Neural crest cell (in vitro differentiated cells): ENCODE measurements at places on chromosomes 7 and 10. TPM values are rescaled to one million over a fixed set of nuclear protein-coding genes. Genes with fewer than 3 reads are reported as not detected.

The PAX4 gene
- not detected in 2 replicates for total RNA-seq

DNA sequence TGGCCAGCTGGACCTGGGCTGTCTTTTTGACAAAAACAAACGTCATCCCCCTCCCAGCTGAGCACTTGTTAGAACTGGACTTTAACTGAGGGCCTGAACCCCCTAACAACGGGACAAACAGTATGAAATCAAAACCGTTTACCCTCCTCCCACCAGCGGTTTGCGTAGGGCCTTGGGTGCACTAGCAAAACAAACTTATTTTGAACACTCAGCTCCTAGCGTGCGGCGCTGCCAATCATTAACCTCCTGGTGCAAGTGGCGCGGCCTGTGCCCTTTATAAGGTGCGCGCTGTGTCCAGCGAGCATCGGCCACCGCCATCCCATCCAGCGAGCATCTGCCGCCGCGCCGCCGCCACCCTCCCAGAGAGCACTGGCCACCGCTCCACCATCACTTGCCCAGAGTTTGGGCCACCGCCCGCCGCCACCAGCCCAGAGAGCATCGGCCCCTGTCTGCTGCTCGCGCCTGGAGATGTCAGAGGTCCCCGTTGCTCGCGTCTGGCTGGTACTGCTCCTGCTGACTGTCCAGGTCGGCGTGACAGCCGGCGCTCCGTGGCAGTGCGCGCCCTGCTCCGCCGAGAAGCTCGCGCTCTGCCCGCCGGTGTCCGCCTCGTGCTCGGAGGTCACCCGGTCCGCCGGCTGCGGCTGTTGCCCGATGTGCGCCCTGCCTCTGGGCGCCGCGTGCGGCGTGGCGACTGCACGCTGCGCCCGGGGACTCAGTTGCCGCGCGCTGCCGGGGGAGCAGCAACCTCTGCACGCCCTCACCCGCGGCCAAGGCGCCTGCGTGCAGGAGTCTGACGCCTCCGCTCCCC, at the start of gene IGFBP1:
IGFBP1 (plus strand) TSS at position 304 of the 808 bp plus-strand sequence; CDS start at position 469, 165 bp downstream.
- H3K4me3 ChIP-seq: peak within 1 kb of the TSS; percentile 78
- H3K4me1 ChIP-seq: peaks cover 6% of the 10 kb centered on the region
- DNase-seq: peak; percentile 25
- no peak within 1 kb of the TSS for H3K27ac ChIP-seq
- peaks cover 62% of the 10 kb centered on the region for H3K27me3 ChIP-seq

The ABCB8 gene
- total RNA-seq: 42.3 and 43.5 TPM in 2 replicates

DNA sequence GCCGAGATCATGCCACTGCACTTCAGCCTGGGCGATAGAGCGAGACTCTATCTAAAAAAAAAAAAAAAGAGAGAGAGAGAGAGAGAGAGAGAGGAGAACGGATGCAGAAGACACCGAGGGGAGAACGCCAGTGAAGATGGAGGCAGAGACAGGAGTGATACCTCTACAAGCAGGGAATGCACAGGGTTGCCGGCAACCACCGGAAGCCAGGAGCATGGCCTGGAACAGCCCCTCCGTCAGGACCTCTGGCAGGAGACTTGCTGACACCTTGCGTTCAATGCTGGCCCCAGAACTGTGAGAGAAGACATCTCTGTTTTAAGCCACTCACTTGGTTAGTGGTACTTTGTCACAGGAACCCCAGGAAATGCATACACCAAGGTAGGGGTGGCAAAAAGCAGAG, 38.1 kb upstream of the DUSP5 start:
- DNase-seq: no peak
- peaks cover 54% of the 10 kb centered on the region for H3K4me1 ChIP-seq
- H3K36me3 ChIP-seq: no peaks in the 10 kb centered on the region
- no peak overlapping the region for H3K27ac ChIP-seq
- H3K27me3 ChIP-seq: no peaks in the 10 kb centered on the region

- peaks cover 8% of the 10 kb centered on the region for H3K27me3 ChIP-seq
- H3K27ac ChIP-seq: no peak overlapping the region
- no peaks in the 10 kb centered on the region for H3K4me1 ChIP-seq
- no peak overlapping the region for H3K4me3 ChIP-seq
- no peak for DNase-seq
- H3K36me3 ChIP-seq: no peaks in the 10 kb centered on the region
These were observed 48.3 kb upstream of the OCM2 start for GRCh38 chr7:98038321-98038720.

The HGF gene
- 0.05 and 0.14 TPM in 2 replicates for total RNA-seq

The GOT1 gene
- total RNA-seq: 30.8 and 37.8 TPM in 2 replicates

DNA sequence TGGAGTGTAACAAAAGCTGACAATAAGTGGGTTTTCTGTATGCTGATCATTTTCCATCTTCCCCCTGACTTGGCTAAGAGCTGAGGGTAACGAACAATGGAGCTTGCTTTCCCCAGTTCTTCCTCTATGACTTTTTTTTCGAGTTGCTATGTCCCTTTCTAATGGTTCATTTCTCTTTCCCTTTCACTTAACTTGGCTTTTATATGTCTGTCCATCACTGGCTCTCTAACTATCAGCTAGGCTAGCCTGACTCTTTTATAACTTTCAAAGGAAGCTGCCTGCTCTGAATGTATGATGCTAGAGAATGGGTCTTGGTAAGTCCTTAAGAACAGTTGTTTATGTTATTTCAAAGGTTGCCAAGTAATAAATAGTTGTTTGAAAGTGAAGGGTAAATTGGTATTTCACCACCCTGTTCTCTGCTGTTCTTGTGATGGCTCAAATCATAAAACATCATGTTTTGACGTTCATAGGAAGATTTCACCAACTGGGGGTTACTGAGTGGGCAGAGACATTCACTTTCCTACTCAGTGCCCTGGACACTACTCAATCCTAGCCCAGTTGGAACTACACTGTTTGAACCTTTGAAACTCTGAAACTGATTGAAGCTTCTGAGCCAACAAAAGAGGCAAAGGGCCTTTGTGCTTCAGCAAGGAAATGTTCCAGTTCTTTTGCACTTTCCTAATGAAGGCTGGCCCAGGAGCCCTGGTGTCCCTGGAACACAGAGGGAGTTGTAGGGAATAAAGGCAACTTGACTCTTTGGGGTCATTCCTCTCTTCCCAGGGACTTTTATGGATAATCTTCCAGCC, 85.4 kb upstream of the PHYHIPL start:
- peaks cover 32% of the 10 kb centered on the region for H3K4me1 ChIP-seq
- no peak for DNase-seq
- H3K4me3 ChIP-seq: no peak overlapping the region
- H3K36me3 ChIP-seq: no peaks in the 10 kb centered on the region

- H3K4me1 ChIP-seq: peaks cover 10% of the 10 kb centered on the region
- H3K36me3 ChIP-seq: no peaks in the 10 kb centered on the region
- H3K27ac ChIP-seq: no peak overlapping the region
- DNase-seq: no peak
- no peak overlapping the region for H3K4me3 ChIP-seq
These were observed 966 bp downstream of the MALRD1 start for GRCh38 chr10:19049567-19049966.

The PROSER2 gene
- 7.5 and 7.7 TPM in 2 replicates for total RNA-seq

DNA sequence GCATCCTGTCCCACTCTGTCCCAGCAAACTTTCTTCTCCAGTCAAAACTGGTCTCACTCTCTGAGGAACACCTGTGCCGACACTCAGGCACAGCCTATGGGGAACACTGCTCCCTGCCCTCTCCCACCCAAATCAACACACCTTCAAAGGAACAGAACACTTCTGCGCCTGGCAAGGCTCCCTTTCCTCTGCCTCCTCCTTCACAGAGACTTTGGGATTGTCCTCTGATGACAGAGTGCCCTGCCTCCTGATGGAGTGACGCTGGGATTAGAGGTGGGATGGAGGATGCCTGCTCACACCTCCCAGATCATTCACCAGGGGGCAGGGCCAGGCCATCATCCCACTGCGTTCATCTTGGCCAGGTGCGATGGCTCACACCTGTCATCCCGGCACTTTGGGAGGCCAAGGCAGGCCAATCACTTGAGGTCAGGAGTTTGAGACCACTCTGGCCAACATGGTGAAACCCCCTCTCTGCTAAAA, 26.5 kb downstream of the KLF6 start:
- peaks cover 25% of the 10 kb centered on the region for H3K4me1 ChIP-seq
- DNase-seq: no peak
- H3K4me3 ChIP-seq: no peak overlapping the region

DNA sequence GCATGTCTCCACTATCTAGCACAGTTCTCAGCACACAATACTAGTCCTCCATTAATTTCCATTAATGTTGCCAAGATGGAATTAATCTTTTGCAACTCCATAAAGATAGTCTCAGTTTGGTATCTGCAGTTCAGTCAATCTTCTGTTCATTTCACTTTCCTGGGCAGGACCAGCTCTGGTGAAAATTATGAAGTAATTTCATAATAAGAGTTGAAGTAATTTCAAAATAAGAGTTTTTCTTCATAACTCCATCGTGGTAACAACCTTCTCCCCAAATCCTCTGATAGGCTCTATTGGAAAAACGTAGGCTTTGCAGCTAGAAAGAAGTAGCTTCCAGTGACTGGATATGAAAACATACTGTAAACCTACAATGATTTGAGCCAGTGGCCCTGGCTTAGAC, 618.2 kb downstream of the TYW1 start:
- peaks cover 3% of the 10 kb centered on the region for H3K4me1 ChIP-seq
- no peak for DNase-seq
- peaks cover 10% of the 10 kb centered on the region for H3K27me3 ChIP-seq
- H3K27ac ChIP-seq: no peak overlapping the region
- no peak overlapping the region for H3K4me3 ChIP-seq
- H3K36me3 ChIP-seq: no peaks in the 10 kb centered on the region

DNA sequence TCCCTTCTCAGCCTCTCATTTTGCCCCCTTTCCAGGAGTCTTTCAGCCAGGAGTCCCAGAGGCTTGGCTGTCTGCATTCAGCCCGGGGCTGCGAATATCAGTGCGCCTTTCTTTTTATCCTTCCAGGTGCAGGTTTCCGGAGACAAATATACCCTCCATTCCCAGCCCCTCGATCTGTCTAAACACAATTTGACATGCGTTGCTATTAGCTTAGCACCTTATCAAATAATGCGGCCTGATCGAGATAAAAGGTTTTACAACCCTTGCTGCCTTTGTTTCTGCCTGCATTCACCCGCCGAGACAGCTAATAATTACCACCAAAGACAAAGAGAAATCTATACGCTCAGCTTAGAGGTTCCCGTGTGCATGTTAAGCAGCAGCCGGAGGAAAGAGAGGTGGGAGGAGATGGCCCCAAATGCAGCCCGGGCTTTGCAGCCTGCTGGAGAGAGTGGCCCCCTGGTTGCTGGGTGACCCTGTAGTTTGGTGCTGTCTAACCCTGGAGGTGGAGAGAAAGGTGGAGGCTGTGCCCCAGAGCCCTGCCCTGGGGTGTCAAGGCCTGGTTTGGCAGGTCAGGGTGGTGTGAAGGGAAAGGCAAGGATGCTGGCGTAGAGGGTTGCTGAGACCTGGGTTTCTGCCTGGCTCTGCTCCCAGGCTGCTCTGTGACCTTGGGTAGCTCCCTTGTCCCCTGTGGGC, 185.3 kb downstream of the RPS24 start:
- DNase-seq: no peak
- no peaks in the 10 kb centered on the region for H3K27me3 ChIP-seq
- H3K4me1 ChIP-seq: peaks cover 49% of the 10 kb centered on the region
- H3K36me3 ChIP-seq: no peaks in the 10 kb centered on the region
- H3K27ac ChIP-seq: peak overlapping the region; percentile 35
- H3K4me3 ChIP-seq: no peak overlapping the region

The REPIN1 gene
- total RNA-seq: 212 and 224 TPM in 2 replicates

- H3K4me3 ChIP-seq: no peak overlapping the region
- no peak for DNase-seq
- H3K27me3 ChIP-seq: no peaks in the 10 kb centered on the region
These were observed 124.6 kb downstream of the PARD3 start for GRCh38 chr10:34690383-34691049.

The CRHR2 gene
- 0.18 TPM in 1 of 2 replicates, not detected in the other for total RNA-seq

DNA sequence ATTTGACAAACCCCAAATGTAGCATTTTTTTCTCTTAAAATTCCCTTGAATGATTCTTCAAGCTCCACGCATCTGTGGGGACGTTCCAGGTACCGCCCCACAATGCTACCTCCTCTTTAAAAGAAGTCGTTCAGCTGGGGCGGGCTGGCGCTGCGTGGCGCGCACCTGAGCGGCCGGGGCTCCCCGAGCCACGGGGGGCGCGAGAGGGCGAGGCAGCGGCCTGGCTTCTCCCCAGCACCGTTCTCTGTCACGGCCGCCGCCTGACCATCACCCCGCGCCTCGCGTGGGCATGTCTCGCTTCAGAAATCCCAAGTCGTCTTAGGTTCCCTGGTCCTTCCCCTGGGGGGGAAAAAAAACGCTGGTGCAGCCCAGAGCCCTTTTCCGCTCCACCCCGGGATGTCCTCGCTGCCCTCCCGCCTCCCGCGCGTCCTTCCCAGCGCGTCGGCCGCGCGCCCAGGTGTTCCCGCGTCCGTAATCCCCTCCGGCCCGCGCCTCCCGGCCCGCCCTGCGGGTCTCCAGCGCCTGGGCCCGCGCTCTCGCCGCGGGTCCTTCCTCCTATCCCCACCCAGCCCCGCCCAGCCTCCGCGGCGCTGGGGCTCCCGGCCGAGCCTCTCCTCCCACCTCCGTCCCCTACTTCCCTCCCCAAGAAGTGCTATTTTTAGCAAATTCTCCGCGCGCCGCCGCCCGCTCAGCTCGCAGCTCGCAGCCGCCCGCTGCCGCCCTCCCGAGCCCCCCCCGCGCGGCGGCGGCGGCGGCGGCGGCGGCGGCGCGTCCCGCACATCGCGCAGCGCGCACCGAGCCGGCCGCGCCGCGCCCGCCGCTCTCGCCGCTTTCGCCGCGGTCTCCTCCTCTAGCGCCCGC, 58.7 kb upstream of the PRPS1L1 start:
- peaks cover 15% of the 10 kb centered on the region for H3K4me1 ChIP-seq
- DNase-seq: peak; percentile 12
- peaks cover 6% of the 10 kb centered on the region for H3K36me3 ChIP-seq
- peak overlapping the region; percentile 86 for H3K4me3 ChIP-seq

DNA sequence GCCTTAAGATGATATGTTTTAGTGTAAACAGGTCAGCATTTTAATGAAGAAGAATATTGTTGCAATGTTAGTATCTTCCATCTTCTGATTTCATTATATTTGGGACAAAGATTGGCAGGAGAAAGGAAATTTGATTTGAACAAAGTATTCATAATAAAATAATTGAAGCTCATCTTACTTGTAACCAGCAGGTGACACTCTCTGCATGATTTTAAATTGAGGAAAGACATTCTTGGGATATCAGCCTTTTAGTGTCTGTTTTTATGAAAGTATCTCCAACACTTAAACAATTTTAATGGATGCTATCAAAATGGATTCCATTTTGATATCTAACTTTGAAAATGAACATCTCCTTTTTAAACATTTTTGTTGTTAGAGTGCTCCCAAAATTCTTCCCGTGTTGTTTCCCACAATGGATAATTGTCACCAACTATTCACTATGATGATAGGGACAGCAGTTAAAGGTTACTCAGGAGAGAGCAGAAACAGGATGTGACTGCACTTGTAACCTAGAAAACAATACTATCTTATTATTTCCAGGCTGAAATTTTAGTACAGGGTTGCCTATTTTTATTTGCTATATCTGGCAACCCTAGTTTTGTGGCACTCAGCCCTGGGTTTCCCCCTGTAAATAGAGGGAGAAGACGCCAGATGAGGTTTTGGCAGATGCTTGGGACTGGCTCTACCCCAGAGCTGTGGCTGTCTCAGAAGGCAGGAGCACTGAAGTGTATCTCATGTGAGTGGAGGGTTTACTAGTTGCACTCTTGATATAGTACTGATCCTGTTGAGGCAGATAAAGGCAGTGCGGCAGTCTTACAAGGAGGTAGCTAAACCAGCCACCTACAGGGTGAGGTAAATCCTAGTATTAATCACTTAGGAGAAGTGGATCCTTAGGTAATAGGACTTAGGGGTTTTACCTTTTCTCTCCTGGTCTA, 31.0 kb upstream of the ABCB4 start:
- no peak overlapping the region for H3K27ac ChIP-seq
- no peak for DNase-seq
- H3K36me3 ChIP-seq: no peaks in the 10 kb centered on the region
- H3K27me3 ChIP-seq: no peaks in the 10 kb centered on the region
- H3K4me3 ChIP-seq: no peak overlapping the region
